AG08395 (cell line): ENCODE measurements at places on chromosomes 12 and 14.

- DNase-seq, result peak; percentile 2
Observed at GRCh38 chr12:21940549-21941505, at the start of gene ABCC9. ABCC9 (minus strand) TSS chr12:21941426; CDS start chr12:21936674, 4,752 bp downstream.

- no peak for DNase-seq
Observed at GRCh38 chr14:80434574-80435321, 223.4 kb upstream of the DIO2 start.

GRCh38 chr12:79453820-79454219 is 236.9 kb downstream of the PAWR start:
- DNase-seq, result no peak

DNA sequence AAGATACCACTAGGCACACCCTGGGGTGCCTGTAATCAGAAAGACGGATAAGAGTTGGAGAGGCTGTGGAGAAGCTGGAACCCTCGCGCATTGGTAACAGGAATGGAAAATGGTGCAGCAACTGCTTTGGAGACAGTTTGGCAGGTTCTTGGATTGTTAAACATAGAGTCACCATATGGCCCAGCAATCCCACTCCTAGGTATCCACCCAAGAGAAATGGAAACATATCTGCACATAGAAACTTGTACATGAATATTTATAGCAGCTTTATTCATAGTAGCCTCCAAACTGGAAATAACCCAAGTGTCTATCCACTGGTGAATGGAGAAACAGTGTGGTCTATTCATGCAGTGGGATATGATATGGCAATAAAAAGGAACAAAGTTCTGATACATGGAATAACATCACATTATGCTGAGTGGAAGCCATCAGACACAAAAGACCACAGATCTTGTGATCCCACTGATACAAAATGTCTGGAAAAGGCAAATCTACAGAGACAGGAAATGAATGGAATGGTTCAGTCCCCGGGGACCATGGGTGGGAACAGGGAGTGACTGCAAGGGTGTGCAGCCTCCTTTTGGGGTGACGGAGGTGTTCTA is 45.4 kb downstream of the JAG2 start:
- no peak for DNase-seq

GRCh38 chr14:21455592-21455911 is 371 bp downstream of the CHD8 start:
- DNase-seq, result peak; percentile 33

GRCh38 chr12:105256011-105256410 is 20.0 kb upstream of the APPL2 start:
- no peak for DNase-seq

DNA sequence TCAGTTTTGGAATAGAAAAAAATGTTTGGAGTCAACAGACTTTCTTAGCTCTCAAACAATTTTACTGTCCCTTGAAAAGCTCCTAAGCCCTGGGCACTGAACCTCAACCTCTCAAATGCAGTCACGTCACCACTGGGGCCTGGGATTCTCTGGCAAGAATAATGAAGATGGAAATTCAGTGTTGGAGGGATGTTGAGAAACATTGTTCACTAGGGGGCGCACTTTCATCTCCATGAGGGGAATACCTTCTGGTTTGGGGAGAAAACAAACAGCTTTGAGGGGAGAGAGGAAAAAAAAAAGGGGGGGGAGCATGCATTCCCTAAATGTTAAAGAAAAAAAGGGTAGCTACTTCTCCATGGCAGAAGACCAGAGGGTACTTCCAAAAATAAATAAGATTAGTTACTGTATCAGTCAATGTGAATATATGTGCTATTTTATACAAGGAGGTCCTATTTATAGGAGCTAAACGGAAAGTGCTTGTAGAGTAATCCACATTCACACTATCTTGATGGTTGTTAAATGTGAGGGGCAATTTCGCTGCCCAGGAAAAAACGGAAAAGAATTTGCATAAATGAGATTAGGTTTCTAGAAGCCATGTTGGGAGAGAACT is 5.8 kb upstream of the TBPL2 start:
- DNase-seq, result peak; percentile 75

- DNase-seq, result no peak
Observed at GRCh38 chr12:40616383-40616915, 75.8 kb upstream of the CNTN1 start.

- DNase-seq, result no peak
Observed at GRCh38 chr12:96570579-96570978, 81.2 kb downstream of the CFAP54 start.

DNA sequence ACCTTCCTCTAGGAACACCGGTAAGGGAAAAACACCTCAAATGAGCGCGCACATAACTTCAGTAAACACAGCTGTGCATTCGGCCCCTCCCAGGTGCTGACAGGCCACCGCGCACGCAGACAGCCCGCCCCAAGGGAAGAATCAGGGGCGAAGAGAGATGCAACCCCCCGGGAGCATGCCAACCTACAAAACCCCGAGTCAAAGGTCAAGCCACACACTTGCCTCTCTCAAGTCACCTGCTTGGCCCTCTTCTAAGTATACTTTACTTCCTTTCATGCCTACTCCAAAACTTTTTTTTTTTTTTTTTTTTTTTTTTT is 2.3 kb upstream of the CYP46A1 start:
- DNase-seq, result no peak

DNA sequence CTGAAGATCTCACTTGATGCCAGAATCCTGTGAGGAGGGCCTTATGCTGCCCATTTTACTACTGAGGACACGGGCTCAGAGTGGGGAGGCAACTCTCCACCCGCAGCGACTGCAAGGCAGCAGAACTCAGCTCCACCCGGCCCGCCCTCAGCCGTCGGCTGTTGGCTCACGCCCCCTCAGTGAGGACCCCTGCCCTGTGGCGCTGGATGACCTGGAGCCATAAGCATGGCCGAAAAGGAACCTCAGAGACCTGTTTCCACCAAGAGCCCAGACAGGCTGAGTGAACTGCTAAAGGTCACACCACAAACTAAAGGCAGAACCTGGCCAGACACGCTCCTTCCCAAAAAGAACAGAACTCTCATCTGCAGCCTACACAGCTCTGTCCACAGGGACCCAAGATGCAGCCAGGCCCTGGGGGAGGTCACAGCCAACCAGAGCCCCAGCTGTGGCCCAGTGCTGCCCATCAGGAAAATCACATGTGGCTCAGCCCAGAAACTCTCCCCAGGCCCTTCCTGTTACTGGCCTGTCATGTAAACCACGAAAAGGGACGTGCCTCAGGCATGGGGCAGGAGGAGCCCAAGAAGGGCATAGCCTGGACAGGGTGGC is 32.8 kb downstream of the CCNK start:
- DNase-seq, result no peak

DNA sequence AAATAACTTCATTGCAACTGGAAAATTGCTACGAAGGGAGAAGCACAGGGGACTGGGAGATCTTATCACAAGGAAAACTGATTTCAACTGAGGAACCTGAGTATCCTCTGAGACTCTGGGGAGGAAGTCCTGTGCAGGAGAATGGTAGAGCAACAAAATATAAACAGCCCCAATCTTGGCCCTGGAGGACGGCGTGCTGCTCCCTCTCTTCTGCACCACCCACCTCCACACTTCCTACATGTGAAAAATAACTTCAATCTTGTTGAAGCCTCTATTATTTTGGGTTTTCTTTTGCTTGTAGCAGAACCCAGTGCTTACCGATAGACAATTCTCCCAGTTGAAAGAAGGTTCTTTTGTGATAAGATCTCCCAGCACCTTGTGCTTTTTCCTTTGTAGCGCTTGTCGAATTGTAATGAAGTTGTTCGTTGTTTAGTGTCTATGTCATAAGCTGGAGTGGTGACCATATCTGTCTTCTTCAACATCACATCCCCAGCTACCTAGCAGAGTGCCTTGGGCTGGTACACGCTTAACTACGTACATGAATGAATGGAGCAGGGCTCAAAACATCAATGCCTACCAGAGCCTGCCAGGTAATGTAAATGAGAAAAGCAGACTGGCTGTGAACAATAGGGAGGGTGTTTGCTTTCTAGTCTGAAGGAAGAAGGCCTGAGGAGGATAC is 2.8 kb upstream of the CD4 start:
- no peak for DNase-seq

DNA sequence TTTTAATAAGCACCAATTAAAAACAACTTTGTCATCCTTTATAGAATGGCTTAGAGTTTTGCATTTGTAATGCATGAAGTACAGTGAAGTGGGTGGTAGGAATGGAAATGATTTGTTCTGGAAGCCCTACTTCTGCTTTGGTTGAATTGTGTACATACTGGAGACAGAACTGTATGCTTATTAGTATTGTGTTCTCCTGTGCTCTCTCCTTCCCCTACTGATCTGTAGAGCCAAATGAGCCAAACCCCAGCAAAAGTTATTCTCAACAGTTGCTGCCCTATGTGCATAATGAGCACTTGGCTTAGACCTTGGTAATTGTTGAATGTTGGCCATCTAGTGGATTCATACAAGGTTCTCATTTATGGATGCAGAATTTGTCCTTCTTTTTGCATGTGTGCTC is 916.1 kb downstream of the GALC start:
- no peak for DNase-seq

- DNase-seq, result peak; percentile 27
Observed at GRCh38 chr14:94992046-94992445, 165.3 kb downstream of the DICER1 start.

DNA sequence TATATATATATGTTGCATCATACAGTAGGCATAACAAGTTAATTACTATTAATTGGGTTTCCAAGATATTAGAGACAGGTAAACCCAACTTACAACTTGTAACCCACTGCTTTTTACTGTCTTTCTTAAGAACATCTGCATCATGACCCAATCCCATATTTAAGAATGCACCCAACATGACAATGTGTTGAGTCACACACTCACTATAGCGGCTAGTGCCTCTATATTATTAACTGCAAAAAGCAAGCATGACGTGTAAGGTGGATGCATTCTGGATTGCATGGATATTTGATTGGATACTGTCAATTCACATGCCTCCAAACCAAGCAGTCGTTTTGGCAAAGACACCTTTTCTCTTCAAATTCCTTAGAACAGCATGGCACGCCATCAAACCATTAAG is 68.2 kb downstream of the KSR2 start:
- no peak for DNase-seq

- DNase-seq, result no peak
Observed at GRCh38 chr12:100572184-100572583, 1.3 kb upstream of the GAS2L3 start.

GRCh38 chr12:90333939-90334338 is 621.0 kb downstream of the CCER1 start:
- no peak for DNase-seq

GRCh38 chr12:75207338-75208083 is 2.1 kb downstream of the KCNC2 start:
- no peak for DNase-seq

DNA sequence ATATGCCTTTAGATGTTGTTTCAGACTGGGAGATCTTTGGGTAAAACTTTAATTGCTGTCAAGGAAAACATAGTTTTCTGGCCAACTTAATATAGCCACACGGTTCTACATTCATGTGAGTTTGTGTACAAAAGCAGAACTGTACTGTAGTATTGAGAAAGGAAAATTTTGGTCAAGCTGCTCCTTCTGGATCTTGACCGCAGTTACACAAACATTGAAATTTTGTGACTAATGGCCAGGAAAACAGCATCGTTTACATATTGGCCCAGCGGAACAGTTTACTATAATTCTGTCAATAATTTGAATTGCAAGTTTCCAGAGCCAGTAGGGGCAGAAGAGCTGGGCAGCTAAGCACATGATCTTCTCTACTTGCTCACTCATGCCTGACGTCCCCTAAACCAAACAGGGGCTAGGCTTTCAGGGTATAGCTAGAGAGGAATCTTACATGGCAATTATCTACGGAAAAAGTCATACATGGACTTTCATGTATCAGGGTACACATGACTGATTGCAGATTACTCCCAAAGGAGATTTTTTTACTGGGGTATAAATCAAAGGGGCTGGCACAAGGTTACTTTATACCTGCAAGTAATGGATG is 11.4 kb upstream of the ART4 start:
- peak; percentile 32 for DNase-seq

DNA sequence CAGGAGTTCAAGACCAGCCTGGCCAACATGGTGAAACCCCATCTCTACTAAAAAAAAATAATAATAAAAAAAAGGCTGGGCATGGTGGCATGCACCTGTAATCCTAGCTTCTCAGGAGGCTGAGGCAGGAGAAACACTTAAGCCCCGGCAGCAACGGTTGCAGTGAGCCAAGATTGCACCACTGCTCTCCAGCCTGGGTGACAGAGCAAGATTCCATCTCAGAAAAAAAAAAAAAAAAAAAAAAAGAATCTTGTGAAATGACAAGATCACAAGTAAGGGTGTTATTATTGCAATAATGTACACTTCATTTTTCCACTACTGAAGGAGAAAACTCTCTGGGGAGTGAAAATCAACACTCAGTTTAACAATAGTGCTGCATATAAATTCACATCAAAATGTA is 8.8 kb upstream of the PTGR2 start:
- no peak for DNase-seq

GRCh38 chr12:52361553-52361952 is 5.7 kb downstream of the KRT85 start:
- no peak for DNase-seq

GRCh38 chr12:108777156-108777555 is 45.8 kb upstream of the CORO1C start:
- DNase-seq, result no peak

GRCh38 chr14:57317248-57317833 is 48.6 kb downstream of the AP5M1 start:
- DNase-seq, result peak; percentile 72

DNA sequence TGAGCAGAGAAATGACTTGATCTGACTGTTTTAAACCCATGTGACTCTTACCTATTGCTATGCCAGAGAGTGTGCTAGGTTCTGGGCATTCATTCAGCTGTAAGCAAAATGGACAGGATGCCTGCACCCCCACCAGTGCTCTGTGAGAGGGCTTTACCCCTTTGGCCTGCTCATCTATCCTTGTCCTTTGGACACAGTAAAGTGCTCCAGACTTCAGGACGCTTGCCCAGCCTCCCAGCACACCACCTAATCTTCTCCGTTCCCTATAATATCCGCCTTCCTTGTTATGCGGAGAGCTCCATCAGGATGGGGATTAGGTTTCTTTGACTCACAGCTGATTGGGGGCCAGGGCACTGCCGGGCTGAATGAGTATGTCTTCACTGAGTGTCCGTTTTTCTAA is 4.4 kb upstream of the ZNF839 start:
- DNase-seq, result no peak

DNA sequence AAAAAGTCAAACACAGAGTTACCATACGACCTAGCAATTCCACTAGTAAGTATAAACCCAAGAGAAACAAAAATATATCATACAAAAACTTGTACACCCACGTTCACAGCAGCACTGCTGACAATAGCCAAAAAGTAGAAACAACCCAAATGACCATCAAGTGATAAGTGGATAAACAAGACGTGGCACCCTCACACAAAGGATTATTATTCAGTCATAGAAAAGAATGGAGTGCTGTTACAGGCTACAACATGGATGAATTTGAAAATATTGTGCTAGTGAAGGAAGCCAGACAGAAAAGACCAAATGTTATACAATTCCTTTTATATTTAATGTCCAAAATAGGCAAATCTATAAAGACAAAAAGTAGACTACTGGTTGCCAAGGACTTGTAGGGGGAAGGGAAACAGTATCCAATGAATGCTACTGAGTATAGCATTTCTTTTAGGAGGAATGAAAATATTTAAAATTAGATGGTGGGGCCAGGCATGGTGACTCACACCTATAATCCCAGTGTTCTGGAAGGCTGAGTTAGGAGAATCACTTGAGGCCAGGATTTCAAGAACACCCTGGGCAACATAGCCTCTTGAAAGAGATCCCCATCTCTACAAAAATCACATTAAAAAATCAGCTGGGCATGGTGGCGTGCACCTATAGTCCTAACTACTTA is 41.9 kb downstream of the SPTLC2 start:
- DNase-seq, result no peak

GRCh38 chr12:68158432-68158831 is 1.1 kb downstream of the IFNG start:
- DNase-seq, result peak; percentile 7
